Pulmonary artery endothelial cell (primary cell): ENCODE measurements at places on chromosomes 2 and 18. TPM values are rescaled to one million over a fixed set of nuclear protein-coding genes. Genes with fewer than 3 reads are reported as not detected.

The ST8SIA3 gene
- not detected in 2 replicates for total RNA-seq

The KLF7 gene
- total RNA-seq = 14.0 and 31.5 TPM in 2 replicates

The FKBP1B gene
- total RNA-seq = 21.8 and 22.8 TPM in 2 replicates

The MAP3K19 gene
- not detected in 2 replicates for total RNA-seq

DNA sequence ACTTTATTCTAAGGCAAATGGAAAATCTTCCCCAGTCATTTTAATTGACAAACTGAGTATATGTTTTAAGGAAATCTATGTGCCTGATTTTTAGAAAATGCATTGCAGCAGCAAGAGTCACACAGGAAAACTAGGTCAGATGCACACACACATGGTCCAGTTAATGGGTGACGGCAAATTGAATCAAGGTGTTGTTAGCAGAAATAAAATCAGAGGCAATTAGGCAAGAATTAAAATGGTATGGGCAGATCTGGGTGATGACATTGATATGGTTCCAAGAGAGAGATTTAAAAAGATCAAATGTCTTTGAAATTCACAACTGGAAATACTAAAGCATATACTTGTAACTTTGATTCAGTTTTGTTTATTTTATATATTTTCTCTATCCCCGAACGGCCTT, 174.2 kb upstream of the CDH19 start:
- no peak for DNase-seq

DNA sequence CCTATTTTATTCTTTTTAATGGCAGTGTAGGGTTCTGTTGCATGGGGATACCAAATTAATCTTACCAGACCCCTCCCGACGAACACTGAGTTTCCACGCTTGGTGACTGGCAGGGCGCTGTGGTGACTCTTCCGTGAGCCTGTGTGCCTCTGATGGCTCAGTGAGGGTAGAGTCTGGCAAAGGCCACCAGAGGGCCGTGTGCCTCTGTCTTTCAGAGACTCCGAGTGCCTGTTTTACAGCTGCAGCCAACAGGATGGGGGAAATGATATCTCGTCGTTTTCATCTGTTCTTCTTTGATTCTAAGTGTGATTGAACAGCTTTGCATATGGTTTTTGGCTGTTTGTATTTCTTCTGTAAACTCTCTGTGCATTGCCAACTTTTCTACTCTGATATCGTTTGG, 99.8 kb downstream of the ZNF236 start:
- DNase-seq = peak; percentile 11

DNA sequence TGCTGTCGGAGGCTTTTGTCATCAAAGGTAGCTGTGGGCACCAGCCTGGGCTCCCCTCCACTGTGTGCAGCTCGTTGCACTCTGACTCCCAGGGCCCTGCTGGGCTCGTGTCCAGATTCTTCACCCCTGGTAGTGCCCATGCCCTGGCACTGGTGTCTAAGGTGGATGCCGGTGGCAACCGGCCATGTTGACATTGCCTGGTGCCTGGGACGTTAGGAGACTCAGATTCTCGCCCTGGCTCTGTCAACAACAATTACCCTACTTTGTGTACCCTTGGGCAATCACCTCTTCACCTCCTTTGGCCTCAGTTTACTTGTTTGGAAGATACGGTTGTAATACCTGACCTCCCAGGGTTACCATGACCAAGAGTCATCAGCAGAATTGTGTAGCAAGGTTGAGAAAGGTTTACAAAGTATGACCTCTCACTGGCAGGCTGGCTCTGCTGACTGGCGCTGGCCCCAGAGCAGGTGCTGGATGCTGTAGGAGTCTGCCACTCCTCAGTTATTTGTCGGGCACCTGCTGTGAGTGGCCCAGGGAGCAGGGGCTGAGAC, 41.5 kb upstream of the MCFD2 start:
- no peak for DNase-seq

GRCh38 chr18:6729247-6730091, at the start of gene ARHGAP28:
TSS of gene ARHGAP28 (plus strand) at chr18:6729716. CDS start at chr18:6729822, 106 bp downstream.
- no peak for DNase-seq

DNA sequence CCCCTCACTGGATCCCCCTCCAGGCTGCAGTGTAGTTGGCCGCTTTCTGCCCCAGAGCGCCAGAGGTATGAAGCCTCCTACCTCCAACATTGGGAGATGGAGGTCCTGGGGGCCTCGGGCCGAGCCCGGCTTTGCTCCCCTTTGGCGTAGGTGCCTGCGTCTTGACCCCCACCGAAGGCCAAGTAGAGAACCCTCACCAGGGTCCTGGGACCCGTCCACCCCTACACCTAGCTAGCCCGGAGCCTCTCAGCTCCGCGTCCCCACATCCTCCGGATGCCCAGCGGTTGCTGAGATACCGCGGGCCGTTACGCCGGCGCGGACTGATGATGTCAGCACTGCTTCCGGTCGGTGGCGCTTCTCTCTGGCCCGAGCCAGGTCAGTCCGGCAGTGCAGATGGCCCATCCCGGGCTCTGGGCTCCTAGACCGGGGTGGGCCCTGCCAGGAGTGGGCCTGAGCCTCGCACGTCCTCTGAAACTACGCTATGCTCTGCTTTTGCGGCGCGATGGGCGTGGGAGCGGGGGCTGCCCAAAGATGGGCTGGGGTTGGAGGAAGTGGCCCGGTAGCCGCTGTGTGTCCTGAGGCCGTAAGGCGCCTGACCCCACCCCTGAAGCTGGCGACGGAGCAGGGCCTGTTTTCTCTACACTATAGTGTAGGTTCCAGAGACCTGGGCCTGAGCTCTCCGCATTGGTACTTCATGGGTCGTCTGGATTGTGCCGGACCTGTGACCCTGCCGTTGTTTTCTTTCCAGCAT, at the start of the genes GLB1L and STK16:
GLB1L (minus strand) TSS at position 297 of the 751 bp plus-strand sequence. CDS start 1,871 bp downstream, outside the sequence.
STK16 (plus strand) TSS at position 332 of the 751 bp plus-strand sequence. CDS start 521 bp downstream, outside the sequence.
- peak; percentile 74 for DNase-seq

DNA sequence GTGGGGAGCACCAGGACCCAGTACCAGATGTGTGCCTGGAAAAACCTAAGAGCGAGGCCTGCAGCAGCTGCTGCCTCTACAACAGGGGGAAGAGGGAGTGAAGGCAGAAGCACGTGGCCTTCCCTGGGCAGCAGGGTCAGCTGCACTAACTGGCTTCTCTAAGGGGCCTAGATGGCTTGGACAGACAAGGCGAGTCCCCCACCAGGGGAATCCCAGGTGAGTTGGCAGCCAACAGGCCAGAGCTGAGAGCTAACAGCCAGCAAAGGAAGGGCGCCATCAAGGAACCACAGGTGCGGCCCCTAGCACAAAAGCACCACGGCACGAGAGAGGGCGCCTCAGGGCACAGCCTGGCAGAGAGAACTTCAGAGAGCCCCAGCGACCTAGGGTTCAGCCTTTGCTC, 19.8 kb upstream of the MAL start:
- DNase-seq = no peak

- no peak for DNase-seq
Measured at GRCh38 chr2:48122166-48122565, 215.9 kb upstream of the FBXO11 start.
